ENCODE measurements at places on chromosomes 5 and 9.

- no peak for DNase-seq
These were observed 63.8 kb upstream of the ORM1 start for GRCh38 chr9:114258866-114259797.

DNA sequence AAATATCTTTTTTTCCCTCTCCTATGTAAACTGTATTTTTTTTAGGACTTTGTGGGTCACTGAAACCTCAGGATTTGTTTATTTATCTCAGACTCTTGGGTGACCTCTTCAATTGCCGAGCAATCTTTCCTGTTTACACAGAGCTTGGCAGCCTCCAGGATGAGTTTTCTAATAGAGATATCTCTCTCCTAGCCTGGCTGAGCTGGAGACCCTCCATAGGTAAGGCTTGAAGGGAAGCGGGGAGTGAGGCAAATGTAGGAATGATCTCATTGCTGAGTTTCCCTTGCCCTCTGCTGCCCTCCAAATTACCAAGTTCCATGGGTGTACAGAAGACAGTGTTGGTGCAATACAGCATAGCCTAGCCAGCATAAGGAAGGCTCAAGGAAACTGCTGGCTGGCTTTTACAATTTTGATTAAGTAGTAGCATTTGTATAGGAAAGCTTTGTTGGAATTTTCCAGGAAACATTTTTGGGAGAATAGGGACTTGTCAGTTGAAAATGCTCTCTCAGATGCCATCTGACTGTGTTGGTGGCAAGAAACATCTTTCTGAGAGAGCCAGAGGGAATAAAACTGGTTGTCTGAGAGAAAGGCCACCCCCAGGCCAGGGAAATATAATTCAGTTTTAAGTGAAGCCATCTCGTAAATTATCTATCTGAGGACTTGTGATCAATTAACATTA, 116.0 kb downstream of the NMUR2 start:
- DNase-seq = no peak

DNA sequence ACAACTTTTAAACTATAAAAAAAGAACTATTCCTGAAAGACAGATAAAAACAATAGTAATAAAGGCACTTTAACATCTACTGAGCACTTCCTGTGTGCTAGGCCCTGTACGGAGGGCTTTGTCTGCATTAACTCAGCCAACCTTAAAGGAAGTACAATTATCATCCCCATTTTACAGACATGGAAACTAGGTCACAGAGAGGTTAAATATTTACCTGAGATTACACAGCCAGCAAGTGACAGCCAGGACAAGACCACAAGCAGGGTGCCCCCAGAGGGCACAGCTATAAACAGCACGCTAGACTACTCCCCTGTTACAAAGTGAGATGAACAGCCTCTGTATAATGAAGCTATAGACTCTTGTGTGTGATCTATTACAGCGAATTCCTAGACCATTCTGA, 25.5 kb downstream of the DDX31 start:
- DNase-seq = no peak

DNA sequence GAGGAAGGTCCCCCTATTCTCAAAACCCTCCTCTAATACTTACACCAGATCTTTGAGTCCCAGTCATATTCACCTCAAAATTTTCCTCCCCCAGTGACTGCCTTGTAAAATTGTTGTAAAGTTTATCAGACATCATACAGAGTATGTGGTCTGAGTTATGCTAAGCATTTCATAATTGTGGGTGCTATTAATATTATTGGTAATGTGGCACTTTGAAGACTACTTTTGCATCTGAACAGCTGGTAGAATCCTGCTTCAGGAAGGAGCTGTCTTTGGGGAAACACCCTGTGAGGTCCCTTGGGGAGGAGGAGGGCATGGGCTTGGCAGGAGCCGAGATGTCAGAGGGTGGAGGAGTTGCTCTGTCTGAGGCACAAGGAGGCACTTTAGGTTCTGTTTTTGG, 164.9 kb upstream of the ZNF618 start:
- DNase-seq = no peak

DNA sequence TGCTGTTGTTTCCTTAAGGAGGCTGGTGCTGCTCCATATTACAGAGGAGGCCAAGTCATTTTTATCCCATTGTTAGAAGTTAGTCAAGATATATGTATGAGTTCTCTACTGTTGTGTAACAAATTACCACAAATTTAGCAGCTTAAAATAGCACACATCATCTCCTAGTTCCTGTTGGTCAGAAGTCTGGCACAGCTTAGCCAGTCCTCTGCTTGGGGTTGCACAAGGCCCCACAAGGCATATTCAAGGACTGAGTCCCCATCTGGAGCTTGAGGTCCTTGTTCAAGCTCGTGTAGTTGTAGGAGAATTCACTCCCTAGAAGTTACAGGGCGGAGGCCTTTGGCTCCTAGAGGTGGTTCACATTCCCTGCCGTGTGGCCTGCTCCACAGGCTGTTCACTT, 14.7 kb downstream of the MTAP start:
- no peak for DNase-seq

- no peak for DNase-seq
These were observed 15.1 kb downstream of the ABCA2 start for GRCh38 chr9:137012694-137013570.

GRCh38 chr5:54476682-54477081, 21.2 kb downstream of the HSPB3 start:
- DNase-seq = no peak

DNA sequence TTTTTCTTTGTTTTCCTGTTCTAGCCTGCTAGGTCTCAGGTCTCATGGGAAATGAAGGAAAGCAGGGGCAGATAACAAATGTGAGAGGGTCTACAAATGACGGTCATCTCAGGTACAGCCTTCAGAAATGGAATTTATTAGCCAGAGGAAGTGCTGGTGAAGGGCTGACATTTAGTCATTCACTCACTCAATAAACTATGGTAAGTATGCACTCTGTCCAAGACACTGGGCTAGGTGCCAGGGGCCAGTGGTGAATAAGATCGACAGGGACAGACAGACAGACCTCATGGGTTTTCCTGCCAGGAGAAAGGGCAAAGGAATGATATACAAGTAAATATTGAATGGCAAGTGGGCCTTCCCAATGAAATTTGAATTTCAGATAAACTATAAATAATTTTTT, 6.3 kb downstream of the PDE6A start:
- no peak for DNase-seq

GRCh38 chr5:55897905-55898304, 46.7 kb downstream of the IL31RA start:
- DNase-seq = no peak

DNA sequence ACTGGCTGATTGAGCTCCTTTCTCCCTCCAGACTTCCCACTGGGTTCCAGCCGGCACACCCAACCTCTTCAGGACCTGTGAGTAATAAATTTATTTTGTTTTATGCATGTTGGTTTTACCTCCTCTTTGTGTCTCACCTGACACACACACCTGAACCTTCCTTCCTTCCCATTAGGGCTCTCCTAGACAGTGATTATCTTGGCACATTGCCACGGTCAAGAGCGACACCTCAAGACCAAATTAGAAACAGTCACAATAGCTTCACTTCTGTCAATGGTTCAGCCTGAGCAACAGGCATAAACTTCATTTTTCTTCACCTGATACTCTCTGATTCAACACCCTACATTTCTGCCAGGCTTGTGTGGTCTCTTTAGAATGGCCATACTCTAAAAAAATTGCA, 296.3 kb upstream of the SMARCA2 start:
- peak; percentile 59 for DNase-seq

DNA sequence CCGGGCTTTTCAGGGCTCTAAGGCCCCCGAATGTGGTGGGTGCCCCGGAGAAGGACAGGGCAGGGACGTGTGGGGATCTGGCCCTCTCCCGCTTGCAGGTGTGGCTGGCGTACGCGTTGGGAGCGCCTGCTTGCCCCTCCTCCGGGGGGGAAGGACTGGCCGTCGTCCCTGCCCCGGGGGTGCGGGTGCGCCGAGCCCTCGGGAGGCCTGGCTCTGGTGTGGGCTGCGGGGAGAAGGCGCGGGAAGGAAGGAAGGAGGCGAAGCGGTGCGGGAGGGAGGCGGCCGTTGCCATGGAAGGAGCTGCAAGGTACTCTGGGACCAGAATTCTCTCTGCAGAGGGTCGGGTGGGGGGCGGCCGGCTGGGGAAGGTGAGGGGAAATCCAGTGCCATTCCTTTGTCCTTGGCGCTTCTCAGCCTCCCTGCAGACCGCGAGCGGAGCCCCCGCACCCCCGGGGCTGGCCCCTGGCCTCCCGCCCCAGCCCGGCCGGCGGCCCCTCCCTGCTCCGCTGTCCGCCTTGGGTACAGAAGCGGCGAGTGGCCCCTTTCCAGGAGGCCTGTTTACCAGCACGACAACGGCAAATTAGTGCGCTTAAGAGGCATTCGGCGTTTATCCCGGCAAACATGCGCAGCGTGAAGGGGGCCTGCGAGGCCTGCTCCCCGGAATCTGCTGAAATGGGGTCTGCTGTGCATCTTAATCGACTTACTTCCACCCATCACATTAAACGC, 67.1 kb upstream of the UNC5A start:
- DNase-seq = peak; percentile 87

DNA sequence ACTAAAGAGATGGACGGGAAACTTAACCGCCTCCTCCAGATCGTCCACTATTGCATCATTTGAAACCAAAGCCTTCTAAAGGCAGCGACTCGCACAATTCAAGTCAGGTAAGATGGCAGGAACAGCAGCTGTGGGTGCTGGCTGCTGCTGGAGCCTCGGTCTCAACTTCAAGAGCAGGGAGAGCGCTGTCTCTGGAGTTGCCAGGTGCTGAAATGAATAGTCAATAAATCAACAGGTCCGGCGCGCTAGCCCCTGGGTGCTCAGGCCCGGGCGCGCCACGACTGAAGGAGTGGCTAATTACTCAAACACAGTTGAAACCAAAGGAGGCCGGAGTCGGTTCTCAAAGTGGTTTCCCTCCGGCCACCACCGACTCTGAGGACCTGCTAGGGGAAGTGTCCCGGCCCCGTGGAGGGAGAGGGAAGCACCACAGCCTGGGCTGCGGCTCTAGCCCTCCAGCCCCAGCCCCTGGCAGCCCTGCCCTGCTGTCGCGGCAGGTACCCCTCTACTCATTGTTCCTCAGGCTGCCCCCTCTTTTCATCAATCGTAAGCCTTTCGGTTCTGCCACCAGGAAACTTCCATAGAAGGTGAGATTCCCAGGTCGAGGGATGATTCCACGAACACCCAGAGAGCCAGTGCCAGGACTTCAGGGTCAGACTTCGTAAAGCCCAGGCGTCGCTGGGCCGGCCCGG, 804 bp downstream of the TTC39B start:
- peak; percentile 88 for DNase-seq

DNA sequence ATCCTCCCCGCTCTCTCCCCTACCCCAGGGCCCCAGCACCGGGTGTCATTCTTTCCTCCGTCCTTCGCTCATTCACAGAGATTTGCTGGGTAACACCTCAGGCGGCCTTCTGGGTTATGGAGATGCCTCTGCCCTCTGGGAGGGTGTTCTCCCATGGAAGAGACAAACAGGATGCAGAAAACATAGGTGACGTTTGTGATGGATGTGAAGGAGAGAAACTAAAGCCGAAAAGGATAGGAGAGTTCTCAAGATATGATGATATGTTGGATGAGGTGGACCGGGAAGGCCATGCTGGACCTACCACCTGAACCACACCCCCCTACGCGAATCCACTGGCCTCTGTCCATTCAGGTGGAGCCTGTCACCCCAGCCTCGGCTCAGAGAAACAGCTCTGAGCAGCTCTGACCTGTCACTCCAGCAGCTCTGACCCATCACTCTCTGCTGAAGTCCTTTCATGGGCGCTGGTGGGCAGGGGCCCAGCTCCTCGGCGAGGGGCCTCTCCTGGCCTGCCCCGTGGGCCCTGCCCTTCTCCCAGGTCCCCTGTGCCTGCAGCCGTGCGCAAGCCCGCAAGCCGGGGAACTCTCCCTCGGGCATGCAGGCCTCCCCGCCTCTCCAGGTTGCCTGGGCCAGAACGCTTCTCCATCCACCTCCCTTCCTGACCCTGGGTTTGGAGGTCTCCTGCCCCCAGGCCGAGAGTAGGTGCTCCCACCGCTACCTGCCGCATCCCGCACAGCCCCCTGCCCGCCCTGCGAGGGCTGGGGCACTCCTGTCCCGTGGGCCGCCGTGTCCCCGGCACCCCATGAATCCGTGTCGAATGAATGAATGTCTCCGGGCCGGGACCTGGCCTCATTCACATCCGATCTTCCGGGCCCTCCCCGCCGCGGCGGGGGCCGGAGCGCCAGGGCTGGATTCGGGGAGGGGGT, 717 bp upstream of the NCS1 start:
- peak; percentile 74 for DNase-seq

DNA sequence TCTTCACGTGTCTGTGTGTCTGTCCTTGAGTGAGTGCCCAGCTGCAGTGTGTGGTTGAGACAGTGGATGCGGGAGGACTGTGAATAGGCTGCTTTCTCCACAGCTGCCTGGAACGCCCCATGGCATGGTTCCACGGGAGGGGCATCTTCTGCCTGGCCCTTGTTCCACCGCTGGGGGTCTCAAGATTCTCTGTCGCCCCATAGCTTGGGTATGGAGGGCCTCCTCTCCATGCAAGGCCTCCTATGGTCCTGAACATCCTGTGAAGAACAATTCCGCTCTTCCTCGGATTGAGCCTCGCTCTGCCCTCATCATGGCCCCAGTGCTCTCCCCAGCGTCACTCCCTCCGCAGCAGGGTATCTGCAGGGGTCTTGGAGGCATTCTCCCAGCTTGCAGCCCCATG, 36.1 kb downstream of the COL5A1 start:
- DNase-seq = no peak

DNA sequence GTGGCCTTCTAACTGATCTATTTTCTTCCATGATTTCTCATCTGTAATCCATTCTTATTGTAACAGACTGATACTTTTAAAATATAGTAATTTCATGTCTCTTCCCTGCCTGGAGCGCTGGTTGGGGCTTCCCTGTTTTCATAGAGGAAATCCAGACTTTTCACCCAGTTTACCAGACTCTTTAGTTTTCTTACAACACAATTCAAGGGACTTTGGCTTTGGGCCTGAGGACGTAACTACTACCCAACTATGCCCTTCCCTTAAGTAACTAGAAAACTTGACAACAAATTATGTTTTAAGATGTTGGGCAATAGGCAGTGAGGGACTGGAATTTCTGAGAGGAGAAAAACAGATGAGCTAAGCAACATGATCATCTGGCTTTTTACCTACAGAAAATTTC, 289.6 kb downstream of the FGF10 start:
- DNase-seq = no peak

- DNase-seq = no peak
These were observed 86.2 kb downstream of the ENTREP1 start for GRCh38 chr9:69411246-69411645.

DNA sequence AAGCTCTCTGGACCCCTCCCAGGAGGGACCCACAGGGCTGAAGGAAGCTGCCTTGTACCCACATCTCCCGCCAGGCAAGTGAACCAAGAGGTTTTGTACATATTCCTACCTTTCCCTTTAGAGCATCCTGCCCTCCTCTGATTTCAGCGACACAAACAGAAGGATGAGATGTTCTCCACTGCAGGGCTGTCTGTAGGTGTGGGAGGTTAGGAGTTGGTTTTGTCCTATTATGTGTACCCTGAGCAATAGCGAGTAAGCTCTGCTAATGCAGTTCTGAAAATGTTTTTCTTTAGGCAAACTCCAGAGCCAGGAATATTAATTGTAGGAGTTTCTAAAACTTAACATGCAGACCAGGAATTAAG, 13.0 kb downstream of the SQSTM1 start:
- DNase-seq = no peak

DNA sequence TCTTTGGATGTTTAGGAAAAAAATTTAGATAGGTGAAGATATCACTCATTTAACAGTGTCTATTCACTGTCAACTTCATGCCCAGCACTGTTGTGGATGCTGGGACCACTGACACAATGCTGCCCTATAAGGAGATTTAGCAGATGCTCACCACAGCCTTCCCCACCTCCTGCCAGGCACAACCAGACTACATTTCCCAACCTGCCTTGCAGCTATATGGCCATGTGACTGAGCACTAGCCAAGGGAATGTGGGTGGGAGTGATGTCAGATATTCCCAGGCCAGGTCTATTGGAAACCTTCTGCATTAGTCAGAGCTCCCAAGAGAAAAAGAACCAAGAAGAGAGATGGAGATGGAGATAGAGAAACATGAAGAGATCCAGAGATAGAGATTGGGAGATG, 302.6 kb upstream of the TAS2R1 start:
- DNase-seq = no peak
